C1 segment of cervical spinal cord (tissue), 14 donors: ENCODE measurements at places on chromosomes 3 and 15.

- DNase-seq, result peak; percentile 60
Observed at GRCh38 chr15:89749951-89750559, 994 bp downstream of the MESP1 start.

- DNase-seq, result no peak
Observed at GRCh38 chr3:17798000-17798399, 55.6 kb upstream of the TBC1D5 start.

DNA sequence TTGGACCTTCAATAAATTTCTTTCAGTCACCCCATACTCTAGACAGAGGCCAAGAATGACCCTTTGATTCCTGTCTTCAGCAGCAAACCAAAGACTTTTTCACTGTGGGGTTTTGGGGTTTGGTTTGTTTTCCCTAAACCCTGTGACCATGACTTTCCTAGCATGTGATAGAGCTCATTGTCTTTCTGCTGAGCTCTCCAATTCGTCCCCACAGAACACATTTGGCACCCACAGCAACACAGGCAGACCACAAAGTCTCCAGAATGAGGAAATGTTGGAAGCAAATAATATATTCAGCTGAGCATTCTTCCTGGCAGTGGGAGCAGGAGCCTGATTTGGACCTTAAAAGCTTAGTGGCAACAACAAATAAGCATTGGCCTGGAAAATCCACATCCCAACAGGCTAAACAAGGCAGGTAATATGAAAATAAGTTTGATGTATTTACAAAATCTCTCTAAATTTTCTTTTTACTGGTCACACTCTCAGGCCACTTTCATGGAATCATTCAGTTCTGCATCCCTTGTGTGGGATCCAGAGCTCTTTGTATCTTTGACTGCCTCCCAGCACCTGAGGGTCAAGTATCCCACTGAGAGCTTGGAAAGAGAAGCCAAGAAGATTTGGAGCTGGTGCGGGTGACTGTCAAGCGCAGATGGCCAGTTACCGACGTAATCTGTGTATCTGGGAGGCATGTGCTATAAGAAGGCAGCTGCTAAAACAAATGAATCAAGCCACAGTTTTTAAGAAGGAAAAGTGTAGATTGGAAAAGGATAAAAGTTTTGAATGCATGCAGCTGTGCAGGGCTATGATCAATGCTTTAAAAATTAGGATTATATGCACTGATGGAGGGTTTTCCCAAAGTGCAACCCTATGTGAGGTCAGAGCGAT lies 36.5 kb upstream of the CPB1 start:
- DNase-seq, result peak; percentile 15

DNA sequence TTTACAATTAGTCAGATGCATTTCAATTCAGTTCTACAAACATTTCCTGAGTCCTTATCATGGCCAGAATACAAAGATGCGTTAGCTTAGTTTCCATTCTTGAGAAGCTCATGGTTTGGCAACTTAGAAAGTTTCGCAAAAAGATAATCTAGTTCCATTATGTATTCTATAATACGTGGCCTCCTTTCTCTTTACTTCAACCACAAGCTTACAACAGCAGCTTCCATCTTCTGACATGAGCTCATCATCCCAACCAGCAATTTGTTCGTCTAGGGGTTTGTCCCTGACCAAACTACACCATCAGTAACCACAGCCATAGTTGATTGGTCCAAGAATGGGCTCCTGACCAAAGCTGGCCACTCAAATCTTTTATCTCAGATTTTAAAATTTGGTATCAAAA lies 267.6 kb upstream of the TBC1D5 start:
- no peak for DNase-seq

GRCh38 chr3:124840331-124840730 lies 46.8 kb downstream of the ITGB5 start:
- DNase-seq, result no peak

DNA sequence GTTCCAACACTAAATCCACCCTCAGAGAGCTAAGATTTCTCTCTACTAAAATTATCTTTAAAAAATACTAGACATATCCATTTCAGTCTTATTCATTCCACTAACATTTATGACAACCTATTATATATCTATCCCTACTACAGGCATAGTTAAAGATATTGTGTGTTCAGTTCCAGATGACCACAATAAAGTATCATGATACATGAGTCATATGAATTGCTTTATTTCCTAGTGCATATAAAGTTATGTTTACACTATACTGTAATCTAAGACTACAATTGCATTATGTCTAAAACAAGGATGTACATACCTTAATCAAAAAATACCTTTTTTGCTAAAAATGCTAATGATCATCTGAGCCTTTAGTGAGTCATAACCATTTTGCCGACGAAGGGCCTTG lies 19.4 kb downstream of the SHOX2 start:
- DNase-seq, result no peak

DNA sequence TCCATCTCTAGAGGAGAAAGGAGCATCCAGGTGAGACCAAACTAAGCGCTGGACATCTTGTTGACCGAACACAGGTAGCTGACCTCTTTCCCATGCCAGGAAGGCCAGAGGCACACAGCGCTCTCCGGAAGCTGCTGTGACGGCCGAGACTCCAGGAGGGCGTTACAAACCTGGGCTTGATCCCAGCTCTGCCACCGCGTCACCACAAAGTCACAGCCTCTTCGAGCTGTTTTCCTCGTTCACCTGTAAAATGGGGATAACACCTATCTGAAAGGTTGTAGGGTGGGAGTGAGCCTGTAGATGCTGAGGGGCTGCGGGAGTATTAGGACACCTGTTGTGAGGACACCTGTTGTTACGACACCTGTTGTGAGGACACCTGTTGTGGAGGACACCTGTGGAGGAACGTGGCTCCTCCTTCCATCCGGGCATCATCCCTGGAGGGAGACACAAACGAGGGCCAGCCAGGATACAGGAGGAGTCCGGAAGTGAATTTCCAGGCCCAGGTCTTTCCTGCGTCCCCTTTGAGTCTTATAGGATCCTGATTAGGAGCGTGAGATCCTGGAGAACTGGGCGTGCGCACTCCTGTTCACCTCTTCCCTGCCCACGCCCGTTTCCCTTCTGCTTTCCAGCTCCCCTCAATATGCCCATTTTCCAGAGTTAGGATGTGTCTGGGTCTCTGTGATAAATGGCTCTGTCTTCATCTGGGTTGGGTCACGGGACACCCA lies 2.3 kb upstream of the MUC4 start:
- no peak for DNase-seq

DNA sequence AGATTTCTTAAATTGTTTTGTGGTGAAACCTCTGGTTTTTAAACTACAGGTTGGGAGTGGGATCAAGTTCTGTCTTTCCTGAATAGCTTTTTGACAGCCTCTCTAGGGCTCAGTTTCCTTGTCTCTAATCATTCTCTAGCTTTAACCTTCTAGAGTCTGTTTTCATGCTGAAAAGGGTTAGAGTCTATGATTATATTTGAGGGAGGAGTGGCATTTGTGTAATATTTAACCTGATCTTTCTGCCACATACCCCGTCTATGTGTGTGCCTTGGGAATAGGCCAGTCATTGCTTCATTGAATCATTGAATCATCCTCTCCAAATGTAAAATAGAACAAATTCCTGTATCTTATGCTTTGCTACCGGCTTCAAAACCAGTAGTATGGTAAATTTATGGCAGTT lies 204.9 kb downstream of the KLHL25 start:
- no peak for DNase-seq

DNA sequence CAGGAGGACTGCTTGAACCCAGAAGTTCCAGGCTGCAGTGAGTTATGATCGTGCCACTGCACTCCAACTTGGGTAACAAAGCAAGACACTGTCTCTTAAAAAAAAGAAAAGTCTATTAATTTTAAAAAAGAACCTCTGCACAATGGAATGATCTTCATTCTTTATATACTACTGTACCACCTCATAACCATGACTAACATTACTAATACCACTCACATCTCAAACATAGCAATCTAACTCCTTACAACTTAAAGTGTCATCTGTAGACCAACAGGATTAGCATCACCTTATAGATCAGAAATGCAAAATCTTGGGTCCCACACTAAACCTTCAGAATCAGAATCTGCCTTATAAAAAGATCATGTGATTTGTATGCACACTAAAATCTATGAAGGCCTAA lies 48.8 kb upstream of the MAP4 start:
- no peak for DNase-seq

DNA sequence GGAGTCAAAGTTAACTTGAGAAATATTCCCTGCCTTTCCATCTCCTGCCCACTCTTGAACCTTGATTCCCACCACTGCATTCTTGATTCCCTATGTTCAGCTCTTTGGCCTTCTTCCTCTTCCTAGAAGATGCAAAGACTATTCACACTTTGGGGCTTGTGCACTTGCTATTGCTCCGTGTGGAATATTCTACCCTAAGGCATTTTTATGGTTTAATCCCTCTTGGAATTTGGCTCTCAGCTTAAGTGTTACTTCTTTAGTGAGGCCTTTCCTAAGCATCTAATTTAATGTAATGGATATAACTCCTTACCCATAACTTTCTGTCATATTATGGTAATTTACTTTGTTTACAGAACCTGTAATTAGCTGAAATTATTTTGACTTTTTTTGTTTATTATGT lies 318.9 kb upstream of the COL8A1 start:
- DNase-seq, result no peak

DNA sequence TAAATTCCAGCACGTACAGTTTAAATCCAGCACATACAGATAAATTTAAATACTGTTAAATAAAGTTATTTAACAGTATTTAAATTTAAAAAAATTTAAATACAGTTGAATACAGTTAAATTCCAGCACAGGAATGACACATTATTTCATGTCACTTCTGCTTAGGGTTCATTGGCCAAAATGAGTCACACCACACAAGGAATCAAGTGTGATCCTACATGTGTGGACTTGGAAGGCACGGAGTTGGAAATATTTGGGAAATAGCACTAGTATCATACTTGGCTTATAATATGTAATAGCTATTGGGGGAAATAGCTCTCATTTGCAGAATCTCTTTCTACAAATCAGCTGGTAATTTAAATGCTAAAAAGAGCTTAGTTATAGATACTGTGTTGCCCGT lies 10.6 kb downstream of the RAB7A start:
- no peak for DNase-seq

- no peak for DNase-seq
Observed at GRCh38 chr3:101391413-101391950, 71.1 kb upstream of the IMPG2 start.

- no peak for DNase-seq
Observed at GRCh38 chr15:36831125-36831903, 251.9 kb downstream of the CDIN1 start.

GRCh38 chr15:93417631-93418030 lies 328.6 kb upstream of the RGMA start:
- DNase-seq, result no peak

GRCh38 chr3:151015767-151016477 lies 43.4 kb upstream of the CLRN1 start:
- no peak for DNase-seq

GRCh38 chr3:182487143-182487542 lies 306.2 kb upstream of the ATP11B start:
- DNase-seq, result no peak

GRCh38 chr15:61081027-61081322 lies 148.1 kb downstream of the RORA start:
- DNase-seq, result no peak

- DNase-seq, result no peak
Observed at GRCh38 chr3:23805210-23805632, 534 bp upstream of the UBE2E1 start.

DNA sequence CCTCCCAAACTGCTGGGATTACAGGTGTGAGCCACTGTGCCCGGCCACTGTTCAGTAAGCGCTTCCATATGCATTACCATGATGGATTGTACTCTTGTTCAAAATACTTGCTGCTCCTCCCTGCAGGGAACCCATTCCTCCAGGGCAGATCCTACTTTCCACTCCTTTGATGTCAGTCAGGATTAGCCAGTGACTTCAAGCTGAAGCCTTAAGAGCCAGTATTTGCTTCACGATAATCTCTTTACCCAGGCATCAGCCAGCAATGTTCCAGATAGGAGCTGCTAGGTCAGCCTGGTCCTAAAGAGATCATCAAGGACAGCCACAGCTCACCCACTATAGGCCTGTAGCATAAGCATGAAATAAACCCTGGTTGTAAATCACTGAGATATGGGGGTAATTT lies 96.5 kb upstream of the UBE2E2 start:
- no peak for DNase-seq

DNA sequence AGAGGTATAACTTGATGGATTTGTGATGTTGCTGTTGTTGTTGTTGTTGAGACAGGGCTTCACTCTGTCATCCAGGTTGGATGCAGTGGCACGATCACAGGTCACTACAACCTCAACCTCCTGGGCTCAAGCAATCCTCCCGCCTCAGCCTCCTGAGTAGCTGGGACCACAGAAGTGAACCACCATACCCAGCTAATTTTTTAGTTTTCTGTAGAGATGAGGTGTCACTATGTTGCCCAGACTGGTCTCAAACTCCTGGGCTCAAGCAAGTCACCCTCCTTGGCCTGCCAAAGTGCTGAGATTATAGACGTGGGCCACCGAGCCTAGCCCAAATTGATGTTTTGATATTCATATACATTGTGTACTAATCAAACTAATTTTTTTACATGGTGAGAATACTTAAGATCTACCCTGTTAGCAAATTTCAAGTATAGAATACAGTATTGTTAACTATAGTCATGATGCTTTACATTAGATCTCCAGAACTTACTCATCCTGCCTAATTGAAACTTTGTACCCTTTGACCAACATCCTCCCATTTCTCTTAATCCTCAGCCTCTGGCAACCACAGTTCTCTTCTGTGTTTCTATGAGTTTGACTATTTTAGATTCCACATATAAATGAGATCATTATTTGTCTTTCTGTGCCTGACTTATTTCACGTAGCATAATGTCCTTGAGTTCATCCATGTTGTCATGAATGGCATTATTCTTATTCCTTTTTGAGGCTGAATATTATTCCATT lies 23.2 kb downstream of the LMCD1 start:
- no peak for DNase-seq

DNA sequence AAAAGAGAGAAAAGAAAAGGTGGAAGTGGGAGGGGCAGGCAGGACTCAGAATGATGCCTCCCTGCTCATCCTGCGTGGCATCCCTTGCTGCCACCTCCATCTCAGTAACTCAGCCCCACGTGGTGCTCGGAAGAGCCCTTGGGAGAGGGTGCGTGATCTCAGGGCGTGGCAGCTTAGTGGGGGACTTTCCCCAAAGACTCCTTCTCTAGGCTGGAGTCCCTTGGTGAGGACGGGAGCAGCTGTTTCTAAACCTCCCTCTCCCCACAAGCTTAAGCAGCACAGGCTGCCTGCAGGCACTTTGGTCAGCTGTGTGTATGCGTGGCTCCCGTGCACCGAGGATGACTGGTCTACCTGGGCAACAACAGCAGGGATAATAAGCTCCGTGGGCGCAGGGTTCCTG lies 7.4 kb upstream of the ANPEP start:
- no peak for DNase-seq

- DNase-seq, result no peak
Observed at GRCh38 chr3:141477224-141477623, 9.6 kb upstream of the RASA2 start.
